NCI-H2081 treated with DMSO at 0.1 percent for 48 hours (cell line): ENCODE measurements at places on chromosomes 11 and 22.

- DNase-seq: no peak
Observed at GRCh38 chr11:14454861-14455632, 44.6 kb downstream of the COPB1 start.

GRCh38 chr11:67996051-67996450 lies 7.8 kb downstream of the UNC93B1 start:
- no peak for DNase-seq

- DNase-seq: no peak
Observed at GRCh38 chr11:59262177-59262818, 49.6 kb upstream of the MPEG1 start.

DNA sequence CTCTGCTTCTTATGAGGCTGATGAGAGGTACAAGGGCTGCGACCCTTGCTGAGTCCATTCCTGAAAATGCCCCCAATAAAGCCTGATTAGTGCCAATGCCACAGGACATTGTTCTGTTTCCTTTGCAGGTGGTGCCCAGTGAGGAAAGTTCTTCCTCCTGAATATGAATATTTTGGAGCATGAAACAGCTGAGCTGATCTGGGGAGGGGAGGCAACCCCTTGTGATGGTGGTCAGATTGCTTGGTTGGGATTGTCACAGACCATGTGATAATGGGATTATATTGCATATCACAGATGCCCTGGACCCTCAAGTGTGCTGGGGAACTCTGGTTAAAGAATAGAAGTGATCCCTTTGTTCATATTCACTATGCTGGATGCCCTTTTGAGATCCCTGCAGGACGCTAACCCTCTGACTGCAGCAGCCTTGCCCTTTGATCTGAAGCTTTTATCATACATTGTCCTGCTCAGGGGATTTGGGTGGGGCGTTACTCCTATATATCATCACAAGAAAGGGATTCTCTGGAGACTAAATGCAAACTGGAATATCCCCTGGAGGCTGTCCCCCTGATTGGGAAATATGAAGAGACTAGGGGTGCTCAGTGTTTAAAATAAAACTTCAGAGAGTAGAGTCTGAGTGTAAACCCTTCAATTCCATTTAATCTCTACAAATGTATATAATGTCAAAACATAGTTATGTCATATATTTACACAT lies 76.9 kb upstream of the TOP3B start:
- DNase-seq: no peak

- DNase-seq: no peak
Observed at GRCh38 chr22:31906086-31906485, 38.2 kb upstream of the YWHAH start.

GRCh38 chr11:121012091-121012490 lies 11.8 kb upstream of the TBCEL start:
- DNase-seq: no peak

DNA sequence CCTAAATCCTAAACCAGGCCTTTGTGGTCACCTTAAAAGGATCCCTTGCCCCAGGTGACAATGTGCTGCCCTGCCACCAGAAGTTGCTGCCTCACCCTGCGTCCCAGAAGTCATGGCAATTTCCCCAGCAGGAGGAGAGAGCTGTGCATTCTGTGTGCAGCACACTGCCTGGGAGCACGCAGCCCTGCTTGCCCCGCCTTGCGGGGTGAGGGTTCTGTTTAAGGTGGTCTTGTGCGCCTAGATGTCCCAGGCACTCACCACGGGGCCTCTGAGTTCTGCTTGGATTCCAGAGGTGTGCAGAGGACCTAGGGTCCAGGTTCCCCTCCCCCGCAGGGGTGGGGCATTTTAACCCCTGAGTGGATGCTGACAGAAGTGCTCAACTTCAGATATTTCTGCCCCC lies 95.0 kb downstream of the GRAMD1B start:
- no peak for DNase-seq

GRCh38 chr11:78560826-78561484 lies 13.7 kb downstream of the NARS2 start:
- DNase-seq: no peak

DNA sequence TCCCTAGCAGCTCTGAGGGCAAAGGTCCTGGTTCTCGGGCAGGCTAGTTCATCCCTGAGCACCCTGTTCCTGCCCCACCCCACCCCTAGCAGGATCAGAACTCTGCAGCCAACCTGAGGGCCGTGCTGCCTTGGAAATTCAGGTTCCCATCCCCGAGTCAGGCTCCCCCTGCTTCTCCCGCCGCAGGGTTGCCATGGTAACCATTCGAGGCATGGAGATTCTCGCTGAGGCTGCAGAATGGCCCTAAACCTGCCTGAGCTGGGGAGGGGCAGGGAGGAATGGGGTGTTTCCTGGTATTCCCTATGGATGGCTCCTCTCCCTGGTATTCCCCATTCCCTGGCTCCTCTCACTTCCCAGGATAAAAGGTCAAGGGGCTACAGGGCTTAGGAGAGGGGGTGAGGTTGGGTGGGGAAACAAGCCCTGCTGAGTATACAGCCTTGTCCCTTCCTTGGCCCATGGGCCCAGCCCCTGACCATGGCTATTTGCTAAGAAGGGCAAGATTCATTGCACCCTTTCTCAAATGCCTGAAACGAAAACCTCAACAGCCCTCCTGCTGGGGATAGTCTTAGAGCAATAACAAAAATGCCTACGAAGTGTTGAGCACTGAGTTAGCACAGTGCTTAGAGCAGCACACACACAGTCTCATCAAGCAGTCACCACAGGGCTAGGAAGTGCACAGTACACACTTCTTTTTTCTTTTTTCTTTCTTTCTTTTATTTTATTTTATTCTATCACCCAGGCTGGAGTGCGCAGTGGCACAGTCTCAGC lies 58.7 kb downstream of the CHST1 start:
- no peak for DNase-seq

DNA sequence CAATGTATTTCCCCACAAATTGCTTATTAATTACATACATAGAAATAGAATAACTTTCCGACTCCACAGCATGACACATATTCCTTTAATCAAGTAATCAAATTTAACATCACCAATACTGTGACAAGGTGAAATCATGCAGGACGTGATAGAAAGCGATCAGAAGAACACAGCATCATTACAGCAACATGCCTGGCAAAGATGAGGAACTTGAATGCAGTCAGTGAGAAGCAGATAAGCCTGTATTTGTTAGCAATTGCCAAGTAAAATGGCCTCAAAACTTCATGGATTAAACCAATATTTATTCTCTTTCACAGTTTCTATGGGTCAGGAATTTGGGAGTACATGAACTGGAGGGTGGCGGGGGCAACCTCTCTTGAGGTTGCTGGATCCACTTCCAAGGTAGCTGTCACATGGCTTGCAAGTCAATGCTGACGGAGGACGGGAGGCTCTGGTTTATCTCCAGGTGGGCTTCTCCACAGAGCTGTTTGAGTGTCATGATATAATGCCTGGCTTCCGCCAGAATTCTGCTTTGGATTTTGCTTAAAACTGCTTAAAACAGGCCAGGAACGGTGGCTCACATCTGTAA lies 12.0 kb upstream of the TEAD1 start:
- DNase-seq: no peak

GRCh38 chr11:111792314-111792713 lies 26.1 kb upstream of the PPP2R1B start:
- no peak for DNase-seq

- DNase-seq: no peak
Observed at GRCh38 chr22:32063701-32064100, 20.6 kb downstream of the SLC5A1 start.

GRCh38 chr11:45806937-45807791 lies 2.2 kb downstream of the SLC35C1 start:
- no peak for DNase-seq

- DNase-seq: no peak
Observed at GRCh38 chr11:106331176-106331575, 253.7 kb downstream of the AASDHPPT start.

- DNase-seq: no peak
Observed at GRCh38 chr22:19706661-19707151, 7.6 kb upstream of the SEPTIN5 start.

DNA sequence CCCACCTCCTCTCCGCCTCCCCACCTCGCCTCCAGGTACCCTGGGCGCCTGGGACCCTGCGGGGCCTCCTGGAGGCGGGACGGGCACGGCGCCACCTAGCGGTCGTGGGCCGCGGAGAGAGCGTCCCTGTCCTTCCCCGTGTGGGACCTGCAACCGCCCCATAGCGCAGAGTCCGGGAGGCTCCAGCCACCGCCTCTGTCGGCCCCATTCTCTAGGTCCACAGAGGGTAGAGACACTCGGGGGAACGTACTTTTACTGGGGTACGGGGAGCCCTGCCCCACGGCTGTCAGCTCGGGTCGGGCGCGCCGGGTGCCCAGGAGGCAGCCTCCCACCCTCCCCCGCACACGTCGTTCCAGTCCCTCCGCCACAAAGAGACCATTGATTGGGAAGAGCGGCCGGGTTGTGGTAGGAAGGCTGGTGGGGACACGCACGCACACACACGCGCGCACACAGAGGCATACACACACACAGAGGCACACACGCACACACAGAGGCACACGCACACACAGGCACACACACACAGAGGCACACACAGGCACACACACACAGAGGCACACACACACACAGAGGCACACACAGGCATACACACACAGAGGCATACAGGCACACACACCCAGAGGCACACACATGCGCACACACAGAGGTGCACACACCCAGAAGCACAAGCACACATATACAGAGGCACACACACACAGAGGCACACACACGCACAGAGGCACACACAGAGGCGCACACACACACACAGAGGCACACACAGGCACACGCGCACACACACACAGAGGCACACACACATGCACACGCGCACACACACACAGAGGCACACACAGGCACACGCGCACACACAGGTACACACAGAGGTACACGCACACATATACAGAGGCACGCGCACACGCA lies 12.6 kb upstream of the NECTIN1 start:
- no peak for DNase-seq

- no peak for DNase-seq
Observed at GRCh38 chr11:121965330-121965729, 150.7 kb downstream of the BLID start.

DNA sequence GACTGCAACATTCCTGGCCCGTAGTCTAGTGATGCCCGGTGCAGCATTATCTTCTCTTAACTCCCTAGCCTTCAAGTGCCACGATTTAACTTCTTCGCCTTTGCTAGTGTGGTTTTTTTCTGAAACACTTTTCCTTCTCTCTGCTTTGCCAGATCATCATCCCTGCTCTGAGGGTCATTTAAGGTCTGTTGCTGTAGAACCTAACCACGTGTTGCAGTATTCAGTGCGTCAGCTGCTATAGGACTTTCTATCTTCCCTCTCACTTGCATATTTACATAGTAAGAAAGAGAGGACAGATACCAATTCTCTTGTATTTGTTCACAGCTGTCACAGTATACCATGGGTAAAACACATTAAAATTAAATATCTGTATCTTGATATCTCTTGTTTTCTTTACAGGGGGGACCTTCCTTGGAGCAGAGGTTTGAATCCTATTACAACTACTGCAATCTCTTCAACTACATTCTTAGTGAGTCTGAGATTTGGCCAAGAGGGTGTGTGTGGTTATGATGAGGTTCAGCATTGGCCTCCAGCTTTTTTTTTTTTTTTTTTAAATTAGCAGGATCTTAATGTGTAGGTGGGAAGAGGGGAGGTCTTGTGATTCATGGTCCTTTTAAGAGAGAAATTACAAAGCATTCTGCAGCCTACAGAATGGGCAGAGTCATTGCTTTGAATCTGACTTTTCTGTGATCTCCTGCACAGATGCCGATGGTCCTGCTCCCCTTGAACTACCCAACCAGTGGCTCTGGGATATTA lies 13.5 kb downstream of the EIF3L start:
- DNase-seq: no peak

GRCh38 chr11:130465263-130465662 lies 16.8 kb downstream of the ADAMTS15 start:
- no peak for DNase-seq

DNA sequence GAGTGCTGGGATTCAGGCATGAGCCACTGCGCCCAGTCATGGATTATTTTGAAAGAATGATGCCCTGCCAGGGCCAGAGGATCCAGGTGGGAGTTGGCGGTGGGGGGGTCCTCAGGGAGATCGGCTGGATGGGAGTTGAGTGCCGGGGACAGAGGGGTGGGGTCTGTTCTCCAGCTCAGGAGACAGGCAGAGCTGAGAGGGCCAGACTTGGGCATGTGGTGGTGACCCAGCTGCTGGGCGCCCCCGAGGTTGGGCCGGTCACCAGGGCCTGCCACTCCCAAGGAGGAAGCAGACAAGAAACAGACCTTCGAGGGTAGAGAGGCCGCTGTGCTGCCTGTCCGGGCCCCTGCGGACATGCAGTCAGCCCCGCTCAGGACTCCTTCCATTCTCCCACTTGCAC lies 11.8 kb upstream of the PRODH start:
- no peak for DNase-seq

DNA sequence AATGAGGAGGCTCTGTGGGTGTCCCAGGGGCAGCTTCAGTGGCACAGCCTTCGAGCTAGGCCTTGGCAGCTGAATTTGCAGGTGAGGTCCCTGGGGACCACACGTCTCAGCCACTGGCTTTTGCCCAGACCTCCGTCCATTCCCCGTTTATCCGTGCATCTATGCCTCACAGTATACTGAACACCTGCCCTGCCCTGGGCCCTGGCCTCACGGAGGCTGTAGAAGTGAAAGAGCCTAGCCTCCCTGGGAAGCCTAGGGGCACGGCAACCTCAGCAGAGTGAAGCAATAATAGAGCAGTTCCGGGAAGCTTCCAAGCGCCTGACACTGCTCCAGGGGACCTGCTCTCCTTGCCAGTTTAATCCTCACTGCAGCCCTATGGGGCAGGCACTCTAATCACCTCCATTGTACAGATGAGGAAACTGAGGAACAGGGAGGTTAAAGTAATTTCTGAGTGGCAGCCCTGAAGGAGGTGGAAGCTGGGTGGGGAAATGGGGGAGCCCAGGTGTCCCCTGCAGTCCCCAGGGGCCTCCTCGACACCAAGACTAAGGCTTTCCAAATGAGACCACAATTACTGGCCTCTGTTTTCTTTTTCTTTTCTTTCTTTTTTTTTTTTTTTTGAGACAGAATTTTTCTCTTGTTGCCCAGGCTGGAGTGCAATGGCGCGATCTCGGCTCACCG lies 2.7 kb upstream of the NFAM1 start:
- DNase-seq: no peak

DNA sequence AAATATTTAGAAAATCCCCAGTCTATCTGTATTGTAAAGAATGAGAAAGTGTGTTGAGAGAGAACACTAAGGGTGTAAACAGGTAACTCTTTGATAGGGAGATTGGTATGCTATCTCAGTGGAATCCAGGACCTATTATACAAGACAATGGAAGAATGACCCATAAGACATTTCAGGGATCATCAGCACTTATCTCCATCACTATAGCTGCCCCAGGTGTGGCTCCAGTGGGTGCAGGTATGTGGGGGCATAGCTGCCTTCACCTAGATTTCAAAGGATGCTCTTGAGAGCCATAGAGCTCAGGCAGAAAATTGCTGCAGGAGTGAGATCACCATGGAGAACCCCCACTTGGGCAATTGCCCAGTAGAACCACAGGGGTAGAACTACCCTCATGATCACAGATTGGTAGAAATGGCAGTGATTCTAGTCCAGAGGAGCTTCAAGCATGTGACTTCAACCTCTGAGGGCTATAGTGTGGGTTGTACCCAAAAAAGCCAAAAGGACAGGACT lies 252.3 kb upstream of the TBCEL start:
- no peak for DNase-seq

- no peak for DNase-seq
Observed at GRCh38 chr22:37077802-37078448, 26.4 kb downstream of the KCTD17 start.

- no peak for DNase-seq
Observed at GRCh38 chr22:32336121-32336603, 21.5 kb upstream of the RFPL3 start.

- DNase-seq: no peak
Observed at GRCh38 chr11:102560555-102561011, 30.0 kb upstream of the MMP7 start.
